ENCODE measurements at places on chromosomes 13 and 19. TPM values are rescaled to one million over a fixed set of nuclear protein-coding genes. Genes with fewer than 3 reads are reported as not detected.
A peak's percentile ranks its signal among the peaks of the same experiment; 100 is the strongest.

DNA sequence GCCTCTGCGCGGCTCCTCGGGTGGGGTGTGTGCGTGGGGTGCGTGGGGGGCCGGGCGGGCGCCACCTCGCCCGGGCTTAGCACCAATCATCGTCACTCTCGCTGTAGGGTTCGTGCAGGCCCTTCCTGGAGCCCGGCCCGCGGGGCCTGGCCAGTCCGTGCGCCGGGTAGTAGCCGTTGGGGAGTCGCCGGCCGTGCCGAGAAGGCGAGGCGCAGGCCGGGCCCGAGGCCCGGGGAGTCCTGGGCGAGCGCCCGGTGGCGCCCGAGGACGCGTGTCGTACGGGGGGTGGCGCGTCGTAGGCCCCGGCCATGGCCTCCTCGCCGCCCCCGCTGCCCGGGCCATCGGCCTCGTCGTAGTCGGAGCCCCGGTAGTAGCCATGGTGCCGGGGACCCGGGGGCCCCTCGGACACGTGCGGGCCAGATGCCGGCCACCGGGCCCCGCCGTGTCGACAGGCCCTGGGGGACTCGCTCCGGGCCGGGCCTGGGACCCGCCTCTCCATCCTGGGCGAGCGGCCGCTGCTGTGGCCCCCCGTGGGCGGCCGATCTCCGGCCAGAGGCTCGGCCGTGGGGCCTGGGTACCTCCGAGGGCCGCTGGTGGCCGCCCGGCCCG, 57.1 kb downstream of the IER2 start:
- peak; percentile 13 for DNase-seq

- DNase-seq = no peak
These were observed 180.7 kb upstream of the STARD13 start for GRCh38 chr13:33466262-33466661.

GRCh38 chr19:2775556-2776430, 7.3 kb downstream of the SGTA start:
- DNase-seq = peak; percentile 35

DNA sequence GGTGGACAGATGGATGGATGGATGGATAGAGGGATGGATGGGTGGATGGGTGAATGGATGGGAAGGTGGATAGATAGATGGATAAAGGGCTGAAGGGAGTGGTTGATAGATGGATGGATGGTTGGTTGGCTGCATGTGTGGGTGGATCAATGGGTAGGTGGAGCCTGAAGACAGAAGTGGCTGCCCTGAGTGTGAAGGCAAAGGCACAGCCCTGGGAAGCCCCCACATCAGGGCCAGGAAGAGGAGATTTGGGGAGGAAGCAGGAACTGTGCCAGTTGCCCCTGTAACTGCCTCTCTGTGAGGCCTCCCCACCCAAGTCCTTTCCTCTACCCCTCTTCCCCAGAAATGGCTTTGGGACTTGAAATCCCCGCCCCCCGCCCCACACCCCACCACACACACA, 43.4 kb upstream of the NFIC start:
- DNase-seq = no peak

DNA sequence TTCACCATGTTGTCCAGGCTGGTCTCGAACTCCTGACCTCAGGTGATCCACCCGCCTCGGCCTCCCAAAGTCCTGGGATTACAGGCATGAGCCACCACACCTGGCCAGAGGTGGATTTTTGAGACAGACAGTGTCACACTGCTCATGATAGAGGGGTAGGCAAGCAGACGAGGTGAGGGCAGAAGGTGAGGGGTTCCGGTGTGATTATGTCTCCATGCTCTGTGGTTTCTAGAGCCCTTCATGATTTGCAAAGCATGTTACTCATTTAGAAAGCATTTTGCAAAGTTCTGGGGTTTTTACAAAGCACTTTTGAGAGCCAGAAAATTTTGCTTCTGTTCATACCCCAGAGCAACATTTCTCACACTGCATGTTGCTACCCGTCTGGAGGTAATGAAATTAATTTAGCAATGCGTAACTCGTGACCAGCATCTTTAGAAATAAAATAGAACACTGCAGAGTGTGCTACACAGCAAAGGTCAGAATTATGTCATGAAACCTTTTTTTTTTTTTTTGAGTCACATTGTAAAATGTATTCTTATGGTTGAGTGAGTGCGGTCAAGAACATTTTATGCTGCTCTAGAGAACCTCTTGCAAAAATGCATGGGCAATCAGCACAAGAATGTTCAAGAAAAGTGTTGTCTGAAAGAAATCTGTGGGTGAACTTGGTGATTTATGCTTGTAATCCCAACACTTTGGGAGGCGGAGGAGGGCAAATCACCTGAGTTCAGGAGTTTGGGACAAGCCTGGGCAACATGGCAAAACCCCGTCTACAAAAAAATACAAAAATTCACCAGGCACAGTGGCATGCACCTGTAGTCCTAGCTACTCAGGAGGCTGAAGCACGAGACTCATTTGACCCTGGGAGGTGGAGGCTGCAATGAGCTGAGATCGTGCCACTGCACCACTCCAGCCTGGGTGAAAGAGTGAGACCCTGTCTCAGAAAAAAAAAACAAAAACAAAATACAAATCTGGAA, 58.0 kb downstream of the MAP4K1 start:
- DNase-seq = peak; percentile 45

GRCh38 chr13:35894636-35895035, 236.5 kb downstream of the DCLK1 start:
- peak; percentile 68 for DNase-seq

DNA sequence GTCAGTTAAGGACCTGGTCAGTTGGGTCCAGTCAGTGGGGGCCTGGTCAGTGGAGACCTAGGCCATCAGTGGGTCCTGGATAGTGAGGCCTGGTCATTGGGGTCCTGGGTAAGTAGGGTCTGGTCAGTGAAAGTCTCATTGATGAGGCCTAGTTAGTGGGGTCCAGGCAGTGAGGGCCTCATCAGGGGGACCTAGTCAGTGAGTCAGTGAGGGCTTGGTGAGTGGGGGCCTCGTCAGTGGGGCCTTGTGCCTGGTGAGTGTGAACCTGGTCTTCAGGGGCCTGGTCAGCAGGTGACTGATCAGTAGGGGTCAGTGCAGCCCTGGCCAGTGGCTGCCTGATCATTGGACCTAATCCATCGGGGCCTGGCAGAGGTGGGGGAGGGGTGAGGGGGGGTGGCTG, 42.6 kb upstream of the TPM4 start:
- no peak for DNase-seq

DNA sequence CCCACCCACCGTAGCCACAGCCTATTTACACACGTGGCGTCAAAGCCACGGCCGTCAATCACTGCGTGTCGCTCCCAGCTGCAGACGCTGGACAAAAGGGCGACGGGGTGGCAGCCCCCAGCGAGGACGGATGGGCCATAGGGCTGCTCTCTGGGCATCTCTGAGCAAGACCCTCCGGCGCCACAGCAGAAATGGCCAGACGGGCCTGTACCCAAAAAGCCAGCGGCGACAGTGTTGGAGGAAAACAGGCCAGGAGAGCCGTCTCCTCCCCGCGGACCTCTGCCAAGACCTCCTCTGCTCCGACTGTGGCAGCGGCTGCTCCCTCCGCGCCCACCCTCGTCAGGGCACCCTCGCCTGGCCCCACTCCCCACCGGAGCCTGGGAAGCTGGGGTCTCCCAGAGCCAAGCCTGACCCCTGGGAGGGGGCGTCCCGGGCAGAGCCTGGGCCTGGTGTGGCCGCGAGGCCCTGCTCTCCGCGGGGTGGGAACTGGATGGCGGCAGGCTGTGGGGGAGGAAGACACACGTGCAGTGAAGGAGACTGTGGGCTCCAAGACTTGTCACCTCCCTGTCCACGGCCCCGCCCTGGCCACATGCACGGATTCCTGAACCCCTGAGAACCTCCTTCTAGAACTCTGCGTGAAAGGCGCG, 2.7 kb downstream of the C2CD4C start:
- DNase-seq = no peak

DNA sequence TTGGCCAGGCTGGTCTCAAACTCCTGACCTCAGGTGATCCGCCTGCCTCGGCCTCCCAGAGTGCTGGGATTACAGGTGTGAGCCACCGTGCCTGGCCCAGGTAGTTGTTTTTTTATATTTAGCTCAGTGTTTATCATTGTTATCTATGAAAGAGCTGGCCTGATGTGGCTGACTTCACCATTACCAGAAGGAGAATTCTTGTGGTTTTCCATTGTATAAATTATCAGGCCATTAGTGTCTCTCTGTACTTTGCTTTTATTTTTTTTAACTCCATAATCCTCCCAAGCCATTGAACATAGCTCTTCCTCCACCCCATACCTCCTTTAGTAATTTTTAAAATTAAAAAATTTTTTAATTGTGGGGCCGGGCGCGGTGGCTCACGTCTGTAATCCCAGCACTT, 24.2 kb downstream of the CERS4 start:
- DNase-seq = no peak

GRCh38 chr13:73851104-73851503, 283.1 kb downstream of the KLF12 start:
- DNase-seq = peak; percentile 9

- peak; percentile 91 for DNase-seq
These were observed at the start of gene CCDC97 for GRCh38 chr19:41310033-41310831. Gene CCDC97, plus strand, starts transcription at chr19:41310172. Its CDS starts 139 bp downstream, at chr19:41310311.

- no peak for DNase-seq
These were observed 29.1 kb downstream of the ZNF787 start for GRCh38 chr19:56091751-56092546.

DNA sequence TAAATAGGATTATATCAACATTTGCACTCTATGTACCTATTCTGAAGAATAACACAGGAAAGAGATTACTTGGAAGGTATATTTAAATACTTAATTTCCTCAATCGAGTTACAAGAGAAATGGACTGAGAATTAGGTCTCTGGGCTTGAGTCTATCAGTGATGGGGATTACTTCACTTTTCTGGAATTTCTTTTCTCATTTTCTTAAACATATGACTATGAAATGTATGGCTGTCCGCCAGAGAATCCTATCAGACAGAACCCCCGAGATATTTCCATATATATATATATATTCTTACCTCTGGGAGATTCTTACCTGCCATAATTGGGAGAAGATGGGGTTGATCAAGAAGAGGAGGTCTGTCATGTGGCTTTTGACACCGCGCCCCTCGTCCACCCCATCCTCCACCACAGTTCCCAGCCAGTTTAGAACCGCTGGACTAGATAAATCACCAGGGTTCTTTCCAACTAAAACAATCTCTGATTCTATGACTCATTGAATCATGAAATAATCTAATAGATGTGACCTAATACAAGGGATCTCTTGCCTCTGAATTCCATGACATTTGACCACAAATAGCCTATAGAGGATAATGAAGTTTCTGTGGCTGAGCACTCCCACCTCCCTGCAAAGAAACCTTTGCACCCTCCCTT, 231.3 kb downstream of the TBC1D4 start:
- DNase-seq = peak; percentile 64

GRCh38 chr19:57888560-57889231, at the start of gene ZNF814:
Gene ZNF814, minus strand, starts transcription at chr19:57889037. Its CDS starts 235 bp downstream, at chr19:57888802.
- peak; percentile 89 for DNase-seq

DNA sequence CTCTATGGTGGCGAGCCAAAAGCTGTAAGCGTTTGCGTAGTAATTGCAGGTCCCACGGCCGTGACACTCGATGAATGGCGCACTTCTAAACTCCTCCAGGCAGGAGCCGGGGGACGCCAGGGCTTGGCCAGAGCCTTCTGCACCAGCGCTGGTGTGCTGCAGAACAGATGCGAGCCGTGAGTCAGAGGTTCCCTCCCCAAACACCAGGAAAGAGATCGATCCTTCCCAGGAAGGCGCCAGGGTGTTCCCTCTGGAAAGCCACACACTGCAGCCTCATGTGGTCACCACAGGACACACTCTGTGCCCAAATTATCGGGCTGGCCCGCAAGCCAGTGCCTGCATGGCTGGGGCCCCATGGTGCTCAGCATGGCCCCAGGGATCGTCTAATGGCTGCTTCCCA, 154.6 kb downstream of the COL4A1 start:
- no peak for DNase-seq

DNA sequence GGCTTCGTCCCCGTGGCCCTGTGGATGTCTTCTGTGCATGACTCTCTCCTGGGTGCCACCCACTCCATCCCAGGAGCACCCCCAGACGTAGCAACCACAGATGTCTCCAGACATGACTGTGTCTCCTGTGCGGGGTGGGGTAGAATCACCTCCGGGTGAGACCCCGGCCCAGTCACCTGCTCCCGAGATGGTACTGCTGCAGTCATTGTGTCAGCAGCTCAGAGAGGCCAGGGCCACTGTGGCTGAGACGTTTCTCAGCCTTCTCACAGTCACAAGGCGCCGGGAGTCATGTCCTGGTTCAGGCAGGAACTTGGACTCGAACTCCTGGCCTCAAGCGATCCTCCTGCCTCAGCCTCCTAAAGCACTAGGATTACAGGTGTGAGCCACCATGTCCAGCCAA, 16.6 kb downstream of the NCLN start:
- no peak for DNase-seq

DNA sequence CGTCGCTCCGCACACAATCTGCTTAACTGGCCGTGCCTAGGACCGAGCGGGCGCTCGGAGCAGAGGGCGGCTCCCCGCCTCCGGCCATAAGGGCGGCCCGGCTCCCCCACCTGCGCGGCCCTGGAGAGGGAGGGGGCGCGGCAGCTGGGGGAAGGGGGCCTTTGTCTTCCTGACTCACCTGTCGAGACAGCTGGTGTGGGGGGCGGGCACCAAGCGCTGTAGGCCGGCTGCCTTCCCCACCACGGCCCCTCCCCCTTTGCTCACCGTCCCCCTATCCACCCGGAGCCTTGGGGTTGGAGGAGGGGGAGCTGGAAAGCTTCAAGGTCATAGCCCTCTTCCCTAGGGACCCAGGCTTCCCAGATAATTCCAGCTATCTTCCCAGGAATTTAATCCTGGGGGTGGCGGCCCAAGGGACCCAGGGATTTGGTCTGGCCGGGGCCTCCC, 1.2 kb downstream of the VASP start:
- DNase-seq = peak; percentile 44

GRCh38 chr13:55820817-55821216, 1319.9 kb upstream of the PRR20A start:
- no peak for DNase-seq

DNA sequence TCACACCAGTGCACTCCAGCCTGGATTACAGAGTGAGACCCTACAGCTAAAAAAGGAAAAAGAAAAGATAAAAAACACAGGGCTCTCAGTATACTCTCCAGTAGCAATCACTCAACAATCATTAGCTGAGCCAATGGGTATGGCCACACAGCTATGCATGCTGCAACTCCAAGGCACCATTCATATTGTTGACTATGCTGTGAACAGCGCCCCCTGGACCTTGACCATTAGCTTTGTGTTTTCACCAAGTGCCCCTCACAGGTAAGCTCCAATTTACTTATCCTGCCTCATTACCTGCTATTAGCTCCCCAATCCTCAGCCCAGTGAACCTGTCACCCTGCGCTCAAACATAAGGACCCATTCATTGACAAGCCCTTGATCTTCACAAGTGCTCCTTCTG, 35.8 kb downstream of the ZIC5 start:
- DNase-seq = no peak

The SLC46A3 gene
- polyA plus RNA-seq = 4.6 TPM

The GJB6 gene
- polyA plus RNA-seq = not detected

The GRK1 gene
- not detected for polyA plus RNA-seq

The UTP14C gene
- 6.1 TPM for polyA plus RNA-seq

Measured in GM23248 (cell line).